ENCODE measurements at places on chromosomes 7 and 10.
A peak's percentile ranks its signal among the peaks of the same experiment; 100 is the strongest.

GRCh38 chr7:11648101-11648500, 183.9 kb downstream of the THSD7A start:
- no peak for DNase-seq

DNA sequence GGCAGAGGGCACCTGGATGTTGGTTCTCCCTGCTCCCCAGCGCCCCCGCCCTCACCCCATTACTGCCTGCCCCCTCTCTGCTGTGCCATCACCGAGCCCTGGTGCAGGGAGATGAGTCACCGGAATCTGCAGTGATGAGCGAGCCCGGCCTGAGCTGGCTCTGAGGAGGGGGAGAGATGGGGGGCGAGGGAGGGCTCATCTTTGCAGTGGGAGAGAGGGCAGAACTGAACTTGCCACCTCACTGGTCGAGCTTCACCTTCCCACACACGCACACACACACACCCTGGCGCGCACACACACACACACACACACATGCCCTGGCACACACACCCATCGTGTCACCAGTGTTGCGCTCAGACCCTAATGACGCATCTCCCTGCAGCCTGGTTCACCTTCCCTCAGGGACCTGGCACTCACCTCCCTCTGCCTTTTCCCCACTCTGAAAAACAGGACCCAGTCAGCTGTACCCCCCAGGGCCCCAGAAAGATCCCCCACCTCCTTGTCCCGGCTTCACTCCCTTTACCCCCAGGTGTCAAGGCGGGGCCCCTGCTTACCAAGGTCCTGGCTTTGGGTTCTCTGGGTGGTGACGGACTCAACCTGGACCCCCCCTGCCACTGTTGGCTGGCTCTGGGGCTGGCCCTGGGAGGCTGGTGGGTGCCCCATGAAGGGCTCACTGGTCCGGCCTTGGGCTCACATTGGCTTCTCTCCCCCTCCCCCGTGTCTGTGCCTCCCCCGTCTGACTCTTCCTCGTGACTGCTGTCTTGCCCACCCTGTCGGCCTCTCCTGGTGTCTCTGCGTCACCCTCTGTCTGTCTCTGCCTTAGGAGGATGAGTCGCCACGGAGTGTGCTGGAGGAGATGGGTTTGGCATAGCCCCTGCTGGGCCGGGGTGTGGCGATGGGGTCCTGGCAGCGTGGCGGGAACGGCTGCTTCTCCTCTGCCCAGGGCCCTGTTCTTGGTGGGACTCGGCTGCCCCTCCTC, 5.4 kb downstream of the VGF start:
- no peak for DNase-seq

DNA sequence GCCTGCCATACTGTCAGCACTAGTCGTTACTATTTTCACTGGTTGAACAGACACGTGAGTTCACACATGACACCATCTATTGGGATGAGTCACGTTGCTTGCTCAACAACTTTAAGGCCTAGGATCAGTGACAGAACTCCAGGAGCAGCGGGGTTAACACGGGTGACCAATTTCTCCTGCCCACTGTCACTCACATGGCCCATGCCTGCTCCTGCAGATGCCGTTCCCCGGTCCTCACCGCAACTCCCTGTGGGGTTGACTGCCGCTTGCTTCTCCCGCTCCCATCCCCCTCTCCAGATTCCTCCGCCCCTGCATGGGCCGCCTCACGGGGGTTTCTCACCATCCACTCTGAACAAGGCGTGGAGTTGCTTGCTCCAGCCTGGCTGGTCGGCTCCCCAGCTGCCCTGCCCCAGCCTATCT, 128.2 kb downstream of the TAX1BP1 start:
- peak; percentile 36 for DNase-seq

- no peak for DNase-seq
Measured at GRCh38 chr7:54076616-54077015, 465.6 kb upstream of the VSTM2A start.

DNA sequence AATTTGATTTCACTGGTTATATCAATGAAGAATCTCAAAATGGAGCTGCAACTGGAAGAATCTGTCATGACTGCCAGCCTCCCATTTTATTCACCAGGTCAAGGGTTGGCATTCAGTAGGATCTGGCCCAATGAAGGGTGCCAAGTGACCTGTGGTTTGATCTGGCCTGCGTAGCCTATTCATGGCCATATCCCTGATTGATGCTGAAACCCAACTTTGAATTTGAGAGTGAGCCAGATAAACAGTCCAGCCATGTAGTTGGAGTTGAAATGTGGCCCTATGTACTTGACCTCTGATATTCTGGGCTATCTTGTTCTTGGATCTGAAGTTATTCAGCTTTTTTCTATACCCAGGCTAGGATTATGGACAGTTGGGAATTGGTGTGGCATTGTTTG, 1.5 kb downstream of the MKLN1 start:
- DNase-seq, result no peak

DNA sequence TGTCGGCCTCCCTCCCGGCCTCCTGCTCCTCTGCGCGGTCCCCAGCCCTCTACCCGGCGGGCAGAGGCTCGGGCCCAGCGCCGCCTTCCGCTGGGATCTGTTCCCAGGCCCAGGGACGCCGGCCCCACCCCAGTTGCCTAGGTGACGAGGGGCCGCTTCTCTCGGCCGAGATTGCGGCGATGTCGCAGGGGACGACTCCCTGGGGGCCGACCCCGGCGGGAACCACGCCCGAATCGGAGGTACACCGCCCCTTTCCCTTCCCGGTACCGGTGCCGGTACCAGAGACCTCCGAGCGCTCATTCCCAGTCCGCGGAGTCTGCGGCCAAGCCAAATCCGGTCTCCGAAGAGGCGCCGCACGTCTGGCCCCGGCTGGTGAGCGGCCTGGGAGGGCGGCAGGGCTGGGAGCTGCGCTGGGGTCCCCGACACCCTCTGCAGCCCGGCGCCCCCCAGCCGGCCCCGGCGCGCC, at the start of gene CABCOCO1:
TSS of gene CABCOCO1 (plus strand) at position 136 of the 466 bp plus-strand sequence. CDS start at position 180, 44 bp downstream.
- peak; percentile 58 for DNase-seq

- no peak for DNase-seq
Measured at GRCh38 chr10:11548768-11549099, 62.7 kb downstream of the USP6NL start.

- no peak for DNase-seq
Measured at GRCh38 chr10:8189458-8189857, 135.0 kb downstream of the GATA3 start.

DNA sequence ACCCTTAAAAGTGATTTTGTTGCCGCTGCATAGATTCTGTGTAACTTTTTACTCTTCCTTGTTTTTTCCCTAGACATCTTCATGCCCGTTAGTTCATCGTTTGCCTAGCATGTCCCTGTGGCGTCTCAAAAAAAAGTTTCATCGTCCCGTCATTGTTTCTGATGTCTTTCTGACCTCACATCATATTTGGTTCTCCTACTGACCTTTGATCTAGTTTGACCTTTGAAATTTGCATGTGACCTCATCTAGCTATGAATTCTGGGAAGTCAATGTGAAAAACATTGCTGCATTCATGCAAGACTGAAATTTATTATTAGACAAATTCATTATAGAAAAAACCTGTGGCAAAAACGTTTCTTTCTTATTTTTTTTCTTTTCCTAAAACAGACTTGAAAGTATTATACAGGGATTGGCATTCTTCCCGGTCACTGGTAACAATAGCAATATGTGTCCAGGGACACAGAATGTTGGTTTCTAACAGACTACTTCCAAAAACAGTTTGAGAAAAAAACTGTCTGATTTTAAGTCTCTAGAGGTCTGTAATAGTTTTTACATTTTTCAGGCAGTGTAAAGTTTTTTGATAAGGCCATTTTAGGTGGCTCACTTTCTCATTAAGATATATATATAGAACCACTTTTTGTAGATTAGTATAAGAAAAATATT, 280.9 kb downstream of the USP6NL start:
- DNase-seq, result peak; percentile 59

DNA sequence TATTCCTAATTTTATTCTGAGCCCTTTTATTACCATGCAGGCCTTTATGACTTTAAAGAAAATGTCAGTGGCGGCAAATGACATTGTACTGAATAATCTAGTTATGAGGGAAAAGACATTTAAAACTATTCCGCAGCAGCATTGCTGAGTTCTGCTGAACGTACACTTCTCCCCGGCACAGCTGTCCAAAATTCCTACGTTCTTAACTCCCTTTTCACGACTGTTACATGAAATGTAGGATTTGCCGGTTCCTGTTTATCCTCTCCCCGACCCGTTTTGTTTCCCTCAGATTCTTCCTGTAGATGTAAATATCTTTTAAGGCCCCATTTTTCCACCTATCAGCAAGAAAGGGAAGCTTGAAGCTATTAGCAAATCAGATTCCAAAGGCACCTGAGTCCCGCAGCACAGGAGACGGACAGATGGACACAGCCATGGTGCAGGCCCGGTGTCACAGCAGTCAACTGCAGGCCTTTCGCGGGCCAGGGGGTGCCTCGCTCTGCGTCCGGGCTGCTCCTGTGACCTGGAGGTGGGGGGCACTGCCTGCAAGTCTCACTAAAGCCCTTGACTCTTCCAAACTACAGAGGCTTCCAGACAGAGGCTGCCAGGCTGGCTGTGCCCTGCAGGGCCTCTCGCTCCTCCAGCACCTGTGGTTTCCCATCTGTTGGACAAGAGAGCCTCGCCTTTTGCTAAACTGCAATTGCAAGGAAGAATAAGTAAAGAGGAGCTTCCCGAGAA, 485.0 kb upstream of the MGMT start:
- no peak for DNase-seq

DNA sequence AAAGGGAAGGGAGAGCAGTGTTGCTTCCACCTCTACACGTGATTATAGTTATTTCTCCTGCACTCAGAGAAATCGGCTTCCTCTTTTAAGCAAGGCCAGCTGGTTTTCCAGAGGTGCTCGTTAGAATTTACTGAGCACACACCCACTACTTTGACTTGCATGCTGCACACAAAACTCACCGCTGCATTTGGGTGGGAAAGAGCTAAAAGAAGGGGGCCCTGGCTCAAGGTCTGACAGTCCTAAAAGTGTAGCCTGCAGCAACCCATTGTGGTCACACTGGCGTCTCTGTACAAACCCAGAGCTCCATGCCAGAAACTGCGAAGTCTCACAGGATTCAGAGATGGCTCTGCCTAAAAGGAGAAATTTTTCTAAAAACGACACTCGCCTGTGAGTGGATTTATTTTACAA, 133.7 kb downstream of the SLC25A13 start:
- peak; percentile 14 for DNase-seq

DNA sequence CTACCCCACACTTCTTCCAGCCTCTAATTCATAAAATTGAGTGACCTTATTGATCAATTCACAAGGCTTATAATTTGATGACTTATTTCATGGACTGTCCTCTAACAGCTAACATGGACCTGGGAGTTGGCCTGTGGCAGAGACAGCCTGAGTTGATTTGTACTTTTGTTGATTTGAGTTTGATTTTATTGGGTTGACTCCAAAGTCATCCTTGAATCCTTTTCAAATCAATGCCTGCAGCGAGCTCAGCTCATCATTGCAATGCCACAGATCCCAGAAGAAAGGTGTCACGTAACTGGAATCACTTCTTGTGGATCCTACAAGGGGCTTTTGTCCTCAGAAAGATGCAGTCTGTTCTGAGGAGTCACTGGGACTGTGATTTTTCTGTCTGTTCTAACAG, 138.0 kb downstream of the CAMK1D start:
- DNase-seq, result no peak

DNA sequence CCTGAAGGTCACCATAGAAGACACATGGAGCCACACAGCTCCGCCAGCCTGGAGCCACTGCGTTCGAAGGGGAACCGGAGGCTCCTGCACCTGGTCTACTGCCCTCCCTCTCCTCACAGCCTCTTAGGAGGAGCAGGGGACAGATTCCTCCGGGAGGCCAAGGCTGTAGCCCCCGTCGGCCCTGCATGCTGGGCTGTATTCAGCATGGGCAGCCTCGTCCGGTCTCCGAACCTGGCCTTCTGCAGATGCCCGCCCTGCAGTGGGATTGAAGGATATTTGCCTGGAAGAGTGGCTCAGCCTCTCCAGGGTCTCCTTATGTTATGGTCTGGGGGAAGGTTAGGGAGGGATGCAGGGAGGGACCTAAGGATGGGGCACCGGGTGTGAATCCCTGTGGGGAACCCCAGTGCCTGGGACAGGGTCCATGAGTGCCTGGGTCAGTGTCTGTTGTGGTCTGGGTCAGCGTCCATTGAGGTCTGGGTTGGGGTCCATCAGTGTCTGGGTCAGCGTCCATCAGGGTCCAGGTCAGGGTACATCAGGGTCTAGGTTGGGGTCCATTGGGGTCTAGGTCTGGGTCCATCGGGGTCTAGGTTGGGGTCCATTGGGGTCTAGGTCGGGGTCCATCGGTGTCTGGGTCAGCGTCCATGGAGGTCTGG, 13.0 kb upstream of the SCART1 start:
- no peak for DNase-seq

- DNase-seq, result peak; percentile 42
Measured at GRCh38 chr7:55965100-55965470, 700 bp downstream of the NIPSNAP2 start.

- DNase-seq, result no peak
Measured at GRCh38 chr7:26265065-26265464, 26.6 kb upstream of the SNX10 start.

- no peak for DNase-seq
Measured at GRCh38 chr10:59072038-59072437, 104.4 kb upstream of the PHYHIPL start.

DNA sequence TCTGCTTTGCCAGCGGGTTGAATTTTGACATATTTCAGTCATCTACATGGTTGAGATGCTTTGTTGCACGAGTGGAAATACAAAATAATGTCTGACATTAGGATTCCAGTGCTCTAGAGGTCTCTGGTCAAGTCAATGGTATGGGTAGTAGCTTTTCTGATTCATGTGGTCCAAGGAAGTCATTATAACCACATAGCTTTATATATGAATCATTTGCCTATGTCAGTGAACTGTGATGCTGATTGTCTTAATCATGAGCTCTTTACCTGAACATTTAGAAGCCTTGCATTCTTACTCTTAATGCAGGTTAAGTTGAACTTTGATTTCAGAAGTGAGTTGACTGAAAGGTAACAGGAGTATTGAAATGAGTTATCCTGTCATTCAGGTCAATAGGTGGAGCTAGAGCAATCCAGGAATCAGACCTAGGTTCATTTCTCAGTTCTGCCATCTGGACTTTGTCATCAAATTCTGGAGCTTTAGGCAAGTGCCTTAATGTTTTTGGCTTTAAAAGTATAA, 3.3 kb downstream of the MAPK8 start:
- peak; percentile 69 for DNase-seq

GRCh38 chr7:151808400-151809145, 68.3 kb downstream of the PRKAG2 start:
- DNase-seq, result no peak

DNA sequence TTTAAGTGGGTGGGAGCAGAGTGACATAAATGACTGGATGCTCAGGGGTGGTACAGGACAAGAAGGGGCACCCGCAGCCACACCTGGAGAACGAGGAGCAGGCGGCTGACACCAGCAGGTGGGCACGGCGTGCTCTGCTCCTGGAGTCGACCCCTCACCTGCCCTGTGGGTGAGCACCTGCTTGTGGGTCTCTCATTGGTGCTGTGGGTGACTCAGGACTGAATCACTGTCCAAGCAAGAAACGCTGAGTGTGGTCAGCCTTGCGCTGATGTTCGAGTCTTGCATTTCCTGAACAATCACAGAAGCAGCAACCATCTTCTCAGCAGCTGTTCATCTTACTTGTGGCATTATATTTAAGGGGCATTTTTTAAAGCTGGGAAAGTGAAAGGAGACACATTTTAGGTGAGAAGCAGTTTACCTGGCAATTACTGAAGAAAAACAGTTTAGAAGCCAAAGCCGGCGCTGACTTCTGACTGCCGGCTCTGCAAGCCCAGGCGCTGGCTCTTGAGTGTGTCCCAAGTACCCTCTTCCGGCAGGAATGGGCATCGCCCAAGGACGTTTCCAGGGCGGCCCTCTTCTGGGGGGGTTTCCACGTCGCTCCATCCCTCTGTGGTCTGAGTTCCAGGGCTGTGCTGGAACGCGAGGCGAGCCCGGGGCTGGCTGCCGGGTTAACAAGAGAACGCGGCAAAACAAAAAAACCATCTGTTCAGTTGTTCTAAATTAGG, 145.2 kb upstream of the PFKP start:
- DNase-seq, result no peak

Data from AG10803 (cell line).